ENCODE measurements at places on chromosomes 13 and 19.

DNA sequence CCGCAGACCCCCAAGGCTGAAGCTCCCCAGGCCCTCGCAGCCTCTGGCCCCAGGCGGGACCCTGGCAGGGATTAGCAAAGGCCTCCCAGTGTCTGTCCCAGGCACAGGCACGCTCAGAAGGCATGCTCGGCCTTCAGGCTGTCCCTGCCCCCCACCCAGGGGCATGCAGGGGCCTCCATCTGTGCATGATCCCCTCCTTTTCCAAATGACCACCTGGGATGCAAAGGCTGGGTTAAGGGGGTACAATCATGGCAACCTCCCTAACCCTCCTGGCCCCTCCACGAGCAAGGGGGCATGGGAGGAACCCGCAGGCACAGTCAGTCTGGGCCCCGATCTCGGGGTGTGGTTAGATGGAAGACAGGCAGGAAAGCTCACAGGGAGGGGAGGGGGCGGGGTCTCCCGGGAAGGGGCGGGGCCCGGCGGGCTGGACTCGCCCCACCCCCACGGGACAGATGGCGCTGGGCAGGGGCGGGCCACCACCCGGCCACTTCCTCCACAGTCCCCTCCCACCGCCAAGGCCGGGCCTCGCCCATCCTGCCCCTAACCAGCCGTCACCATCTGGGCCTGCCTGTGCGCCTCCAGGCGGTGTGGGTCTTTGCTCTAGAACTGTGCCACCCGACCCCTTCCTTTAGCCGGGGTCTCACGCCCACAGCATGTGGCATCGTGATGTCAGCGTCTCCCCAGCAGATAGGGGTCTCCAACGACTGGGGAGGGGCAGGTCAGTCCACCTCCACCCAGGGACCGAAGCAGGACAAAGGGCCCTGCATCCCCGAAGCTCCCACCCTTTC lies 7.0 kb upstream of the REXO1 start:
- peak; percentile 89 for DNase-seq

- no peak for DNase-seq
Measured at GRCh38 chr19:16036941-16037340, 39.4 kb upstream of the TPM4 start.

DNA sequence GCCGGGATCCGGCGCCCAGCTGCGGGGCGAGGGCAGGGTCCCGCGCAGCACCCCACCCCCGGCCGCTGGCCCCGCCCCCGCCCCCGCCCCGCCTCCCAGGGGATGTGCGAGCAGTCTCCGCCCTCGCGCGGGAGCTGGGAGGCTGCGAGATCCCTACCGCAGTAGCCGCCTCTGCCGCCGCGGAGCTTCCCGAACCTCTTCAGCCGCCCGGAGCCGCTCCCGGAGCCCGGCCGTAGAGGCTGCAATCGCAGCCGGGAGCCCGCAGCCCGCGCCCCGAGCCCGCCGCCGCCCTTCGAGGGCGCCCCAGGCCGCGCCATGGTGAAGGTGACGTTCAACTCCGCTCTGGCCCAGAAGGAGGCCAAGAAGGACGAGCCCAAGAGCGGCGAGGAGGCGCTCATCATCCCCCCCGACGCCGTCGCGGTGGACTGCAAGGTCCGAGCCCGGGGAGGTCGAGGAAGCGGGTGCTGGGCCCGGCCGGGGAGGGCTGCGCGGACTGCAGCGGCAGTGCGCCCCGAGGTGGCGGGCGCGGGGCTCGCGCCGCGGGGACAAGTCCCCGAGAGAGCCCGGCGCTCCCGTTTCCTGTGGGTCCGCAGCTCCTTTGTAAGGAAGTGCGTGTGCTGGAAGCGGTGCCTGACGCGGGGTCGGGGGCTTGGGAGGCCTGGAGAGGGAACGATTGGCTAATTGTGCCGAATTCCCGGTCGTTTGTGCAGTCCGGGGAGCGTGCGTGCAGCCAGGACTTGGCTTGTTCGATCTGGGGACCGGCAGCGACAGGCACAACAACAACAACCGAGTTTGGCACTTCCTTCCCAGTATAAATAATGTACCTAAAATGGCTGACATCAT lies at the start of gene ITM2B:
Gene ITM2B, plus strand, starts transcription at position 161 of the 843 bp plus-strand sequence. Its CDS starts 155 bp downstream, at position 316.
- DNase-seq: peak; percentile 74

DNA sequence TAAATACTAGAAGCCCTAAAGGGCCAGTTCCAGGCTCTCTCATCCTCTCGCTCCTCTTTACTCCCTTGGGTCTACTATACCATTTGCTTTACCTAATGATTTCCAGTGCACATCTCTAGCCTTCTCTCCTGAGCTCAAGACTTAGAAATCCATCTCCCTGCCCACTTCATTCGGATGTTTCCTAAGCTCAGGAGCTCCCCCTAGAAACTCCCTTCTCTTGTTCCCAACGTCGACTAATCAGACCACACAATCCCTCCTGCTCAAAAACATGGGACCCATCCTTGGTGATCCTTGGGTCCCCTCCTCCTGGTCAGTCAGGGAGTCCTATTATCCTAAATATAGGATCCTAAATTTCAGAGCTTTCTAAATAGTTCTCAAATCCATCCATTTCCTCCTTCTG lies 21.1 kb upstream of the STK24 start:
- no peak for DNase-seq

GRCh38 chr19:41302624-41303351 lies 7.2 kb upstream of the CCDC97 start:
- no peak for DNase-seq

- DNase-seq: peak; percentile 46
Measured at GRCh38 chr19:35031072-35031881, 1.0 kb downstream of the SCN1B start.

- peak; percentile 38 for DNase-seq
Measured at GRCh38 chr19:39765091-39766076, 13.3 kb upstream of the LEUTX start.

- no peak for DNase-seq
Measured at GRCh38 chr13:20728579-20729311, 25.2 kb downstream of the IL17D start.

DNA sequence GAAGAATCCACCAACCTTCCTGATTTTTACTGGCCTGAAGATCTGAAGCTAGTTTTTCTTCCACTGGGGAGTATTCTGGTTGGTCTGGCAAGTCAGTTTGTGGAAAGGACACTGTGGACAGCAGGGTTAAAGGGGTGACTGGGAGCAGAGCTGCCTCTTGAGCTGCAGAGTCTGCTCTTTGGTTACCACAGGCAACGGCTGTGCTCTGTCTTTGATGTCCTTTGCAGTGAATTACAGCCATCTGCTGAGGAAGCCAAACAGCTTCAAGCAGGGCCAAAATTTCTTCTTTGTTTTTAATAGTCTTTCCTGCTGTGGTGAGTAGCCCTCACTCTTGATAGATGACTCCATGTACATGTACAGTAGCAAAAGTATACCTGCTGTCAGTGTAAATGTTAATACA lies 75.7 kb downstream of the ZNF100 start:
- DNase-seq: no peak

DNA sequence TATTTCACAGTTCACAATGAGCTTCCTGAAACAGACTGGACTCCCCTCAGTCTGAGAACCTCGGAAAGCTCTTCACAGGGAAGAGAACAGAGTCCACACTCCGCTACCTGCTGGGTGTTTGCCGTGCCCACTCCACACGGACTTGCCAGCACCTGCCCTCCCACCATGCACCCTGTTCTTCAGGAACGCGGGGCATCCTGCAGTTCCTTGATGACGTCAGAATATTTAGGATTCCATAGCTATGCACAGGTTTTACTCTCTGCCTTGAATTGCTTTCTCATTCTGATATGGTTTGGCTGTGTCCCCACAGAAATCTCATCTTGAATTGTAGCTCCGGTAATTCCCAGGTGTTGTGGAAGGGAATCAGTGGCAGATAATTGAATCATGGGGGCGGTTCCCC lies 74.4 kb upstream of the FARP1 start:
- no peak for DNase-seq

DNA sequence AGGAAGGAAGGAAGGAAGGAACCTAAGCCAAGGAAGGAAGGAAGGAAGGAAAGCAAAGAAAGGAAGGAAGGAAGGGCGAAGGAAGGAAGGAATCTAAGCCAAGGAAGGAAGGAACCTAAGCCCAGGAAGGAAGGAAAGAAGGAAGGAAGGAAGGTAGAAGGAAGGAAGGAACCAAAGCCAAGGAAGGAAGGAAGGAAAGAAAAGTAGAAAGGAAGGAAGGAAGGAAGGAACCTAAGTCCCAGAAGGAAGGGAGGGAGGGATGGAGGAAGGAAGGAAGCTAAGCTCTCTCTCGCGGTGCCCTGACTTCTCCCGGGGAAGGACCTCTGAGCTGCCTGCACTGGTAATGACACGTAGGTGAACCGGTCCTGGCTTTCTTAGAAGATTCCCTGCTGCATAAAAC lies 1.3 kb upstream of the RUBCNL start:
- no peak for DNase-seq

DNA sequence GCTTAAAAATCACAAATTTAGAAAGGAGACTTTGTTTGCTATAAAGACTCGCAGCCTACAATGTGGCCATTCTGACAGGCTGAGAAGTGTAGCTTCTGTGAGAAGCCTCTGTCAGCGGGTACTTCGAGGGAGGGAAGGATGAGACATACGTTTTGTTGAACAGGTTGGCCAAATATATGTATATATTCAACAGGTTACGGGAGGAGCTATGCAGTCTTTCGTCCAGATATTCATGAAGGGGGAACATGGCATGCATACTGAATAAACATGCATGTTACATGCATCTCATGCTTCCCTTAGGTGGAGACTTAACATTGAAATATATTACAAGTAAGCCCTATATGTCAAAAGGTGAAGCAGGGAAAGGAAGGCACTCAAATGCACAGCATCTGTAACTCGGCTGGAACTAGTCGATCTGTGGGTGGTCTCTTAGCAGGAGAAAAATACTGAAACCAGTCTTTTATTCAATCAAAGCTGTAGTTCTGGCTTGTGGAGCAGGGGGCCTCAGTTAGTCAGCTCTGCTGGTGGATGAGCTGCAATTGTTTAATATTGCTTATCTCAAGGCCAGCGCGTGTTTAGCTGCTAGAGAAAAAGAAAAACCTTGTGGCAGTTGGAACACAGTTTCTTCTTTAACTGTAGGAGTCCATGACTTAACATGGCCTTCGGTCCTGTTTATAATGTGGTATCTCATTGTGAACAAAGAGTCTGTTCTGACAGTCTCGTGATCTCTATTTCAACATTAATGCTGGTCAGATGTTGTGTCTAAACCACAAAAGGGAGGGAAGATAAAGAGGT lies 94.3 kb downstream of the FAM216B start:
- peak; percentile 81 for DNase-seq

- no peak for DNase-seq
Measured at GRCh38 chr19:3323026-3323425, 43.4 kb upstream of the NFIC start.

DNA sequence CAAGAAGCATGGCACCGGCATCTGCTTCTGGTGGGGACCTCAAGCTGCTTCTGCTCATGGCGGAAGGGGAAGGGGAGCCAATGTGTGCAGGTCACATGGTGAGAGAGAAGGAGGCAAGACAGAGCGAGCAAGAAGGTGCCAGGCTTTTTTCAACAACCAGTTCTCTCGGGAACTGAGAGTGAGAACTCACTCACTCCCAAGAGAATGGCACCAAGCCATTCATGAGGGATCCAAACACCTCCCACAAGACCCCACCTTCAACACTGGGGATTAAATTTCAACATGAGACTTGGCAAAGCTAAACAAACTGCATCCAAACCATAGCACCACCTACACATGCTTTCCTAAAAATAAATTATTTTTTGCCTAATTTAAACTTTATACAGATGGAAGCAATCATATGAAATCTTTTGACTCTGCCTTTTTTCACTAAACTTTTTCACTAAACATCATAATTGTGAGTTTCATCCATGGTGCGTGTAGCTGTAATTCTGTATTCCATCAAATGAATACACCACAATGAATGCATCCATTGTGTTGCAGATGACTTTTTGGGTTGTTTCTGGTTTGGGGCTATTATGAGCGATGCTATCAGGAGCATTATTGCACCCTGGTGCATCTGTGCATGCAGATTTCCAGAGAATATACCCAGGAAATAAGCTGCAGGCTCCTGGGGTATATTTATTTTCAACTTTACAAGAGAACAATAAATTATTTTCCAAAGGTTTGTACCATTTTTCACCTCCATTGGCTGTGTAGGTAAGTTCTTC lies 14.6 kb upstream of the IPO5 start:
- DNase-seq: no peak

DNA sequence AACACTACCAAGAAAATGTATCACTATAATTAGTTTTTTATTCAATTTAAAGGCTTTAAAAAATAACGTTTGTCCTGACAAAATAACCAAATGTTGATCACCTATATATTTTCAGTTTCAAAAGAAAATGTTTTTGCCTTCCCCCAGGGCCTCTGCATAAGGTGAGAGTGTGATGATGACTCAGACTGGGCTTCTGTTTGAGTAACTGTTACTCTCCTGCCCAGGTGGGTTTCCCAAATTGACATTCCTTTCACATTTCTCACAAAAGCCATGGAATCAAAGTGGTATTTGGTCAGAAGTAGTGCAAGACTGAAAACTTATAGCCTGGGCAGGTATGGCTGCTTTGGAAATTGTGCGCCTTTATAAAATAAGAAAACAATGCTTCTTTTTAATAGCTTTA lies 180.6 kb downstream of the COG6 start:
- no peak for DNase-seq

DNA sequence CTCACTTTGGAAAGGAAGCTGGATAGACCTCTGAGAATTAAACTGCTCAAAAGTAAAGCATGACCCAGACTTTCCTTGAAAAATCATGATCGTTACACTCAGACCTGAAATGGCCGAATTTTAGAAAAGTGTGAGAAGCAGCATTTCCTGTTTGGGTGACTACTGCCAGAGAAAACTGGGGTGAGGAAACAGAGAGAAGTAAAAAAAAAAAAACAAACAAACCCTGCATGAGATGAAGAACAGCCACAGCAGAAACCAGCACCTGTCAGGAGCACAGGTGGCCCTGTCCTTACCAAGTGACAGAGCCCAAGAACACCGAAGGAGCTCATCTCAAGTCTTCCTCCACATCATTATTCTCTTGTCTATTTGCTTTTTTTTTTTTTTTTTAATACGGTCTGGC lies 12.0 kb upstream of the ADPRHL1 start:
- DNase-seq: no peak

DNA sequence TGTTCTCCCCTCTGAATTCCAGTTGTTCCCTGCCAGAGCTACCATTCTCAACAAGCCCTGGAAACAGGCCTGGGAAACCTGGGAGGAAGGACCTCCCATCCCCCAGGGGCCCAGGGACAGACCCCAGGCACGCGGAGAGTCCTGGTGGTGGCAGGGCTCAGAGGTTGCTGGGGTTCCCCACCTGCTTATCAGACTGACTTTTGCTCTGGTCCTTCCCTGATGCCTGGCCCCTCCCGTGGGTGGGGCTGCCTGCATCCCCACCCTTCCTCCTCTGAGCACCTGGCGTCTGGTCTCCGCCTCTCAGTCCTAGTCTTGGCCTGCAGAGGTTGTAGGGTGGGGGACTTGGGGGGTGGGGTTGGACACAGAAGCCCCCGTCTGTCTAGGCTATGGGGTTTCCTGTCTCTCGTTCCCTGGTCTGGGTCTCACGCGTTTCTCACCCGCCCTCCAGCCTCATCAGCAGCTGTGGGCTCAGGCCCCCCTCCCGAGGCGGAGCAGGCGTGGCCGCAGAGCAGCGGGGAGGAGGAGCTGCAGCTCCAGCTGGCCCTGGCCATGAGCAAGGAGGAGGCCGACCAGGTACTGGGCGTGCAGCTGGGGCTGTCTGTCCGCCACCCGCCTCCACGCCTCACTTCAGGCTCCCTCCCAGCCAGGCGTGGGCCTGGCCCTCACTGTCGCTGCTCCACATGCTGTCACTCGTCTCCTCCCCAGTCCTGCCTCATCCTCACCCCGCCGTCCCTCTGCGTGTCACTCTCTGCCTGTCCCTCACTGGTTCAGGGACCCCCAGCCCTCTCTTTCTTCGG lies 13.6 kb downstream of the EPN1 start:
- no peak for DNase-seq

All from fibroblast of skin of right biceps (primary cell).